Esophagus muscularis mucosa (tissue), 4 donors: ENCODE measurements at places on chromosomes 3 and 15. TPM values are rescaled to one million over a fixed set of nuclear protein-coding genes. Genes with fewer than 3 reads are reported as not detected.

- DNase-seq: no peak
Observed at GRCh38 chr3:152283492-152284381, 15.0 kb downstream of the MBNL1 start.

- DNase-seq: no peak
Observed at GRCh38 chr15:41603941-41604911, 45.2 kb downstream of the TYRO3 start.

- no peak for DNase-seq
Observed at GRCh38 chr15:92393071-92393979, at the start of gene ST8SIA2. Gene ST8SIA2 (plus strand): TSS chr15:92393881. CDS start chr15:92394065, 184 bp downstream.

DNA sequence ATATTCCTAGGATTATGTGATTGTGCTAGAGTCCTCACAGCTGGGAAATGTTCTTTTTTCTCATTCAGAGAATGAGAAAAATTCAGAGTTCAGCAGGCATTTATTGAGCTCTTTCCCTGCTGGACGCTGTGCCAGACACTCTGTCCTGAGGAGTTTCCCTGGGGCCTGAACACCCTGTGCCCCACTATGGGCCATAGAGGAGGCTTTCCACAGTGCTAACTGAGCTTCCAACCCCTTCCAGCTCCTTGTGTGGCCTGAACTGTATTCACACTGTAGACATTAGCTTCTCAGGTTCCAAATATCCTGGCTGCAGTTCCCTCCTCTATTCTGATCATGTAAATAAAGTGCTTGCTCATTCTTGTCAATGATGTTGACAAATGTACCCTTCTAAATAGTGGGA lies 10.0 kb downstream of the ABHD2 start:
- no peak for DNase-seq

DNA sequence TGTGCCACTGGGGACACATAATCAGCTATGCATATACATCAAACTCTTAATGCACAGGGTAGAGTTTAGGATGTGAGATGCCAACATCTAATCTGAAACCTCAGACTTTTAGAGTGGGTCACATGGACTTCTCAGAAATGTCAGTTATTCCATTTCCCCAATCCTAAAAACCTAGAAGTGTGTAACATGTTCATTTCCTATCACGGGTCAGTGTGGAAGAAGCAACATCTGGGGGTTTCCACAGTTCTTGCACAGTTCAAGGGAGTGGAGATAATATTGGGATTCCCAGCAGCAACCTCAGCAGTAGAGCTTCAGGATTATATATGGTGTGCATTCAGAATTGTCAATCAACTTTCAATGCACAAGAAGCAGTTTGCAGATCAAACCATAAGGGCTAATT lies 44.4 kb upstream of the SPRED1 start:
- no peak for DNase-seq

- no peak for DNase-seq
Observed at GRCh38 chr15:57472861-57473260, 96.6 kb downstream of the CGNL1 start.

GASK1A gene
- 18.7 TPM for total RNA-seq

GUCA1C gene
- not detected for total RNA-seq

DNA sequence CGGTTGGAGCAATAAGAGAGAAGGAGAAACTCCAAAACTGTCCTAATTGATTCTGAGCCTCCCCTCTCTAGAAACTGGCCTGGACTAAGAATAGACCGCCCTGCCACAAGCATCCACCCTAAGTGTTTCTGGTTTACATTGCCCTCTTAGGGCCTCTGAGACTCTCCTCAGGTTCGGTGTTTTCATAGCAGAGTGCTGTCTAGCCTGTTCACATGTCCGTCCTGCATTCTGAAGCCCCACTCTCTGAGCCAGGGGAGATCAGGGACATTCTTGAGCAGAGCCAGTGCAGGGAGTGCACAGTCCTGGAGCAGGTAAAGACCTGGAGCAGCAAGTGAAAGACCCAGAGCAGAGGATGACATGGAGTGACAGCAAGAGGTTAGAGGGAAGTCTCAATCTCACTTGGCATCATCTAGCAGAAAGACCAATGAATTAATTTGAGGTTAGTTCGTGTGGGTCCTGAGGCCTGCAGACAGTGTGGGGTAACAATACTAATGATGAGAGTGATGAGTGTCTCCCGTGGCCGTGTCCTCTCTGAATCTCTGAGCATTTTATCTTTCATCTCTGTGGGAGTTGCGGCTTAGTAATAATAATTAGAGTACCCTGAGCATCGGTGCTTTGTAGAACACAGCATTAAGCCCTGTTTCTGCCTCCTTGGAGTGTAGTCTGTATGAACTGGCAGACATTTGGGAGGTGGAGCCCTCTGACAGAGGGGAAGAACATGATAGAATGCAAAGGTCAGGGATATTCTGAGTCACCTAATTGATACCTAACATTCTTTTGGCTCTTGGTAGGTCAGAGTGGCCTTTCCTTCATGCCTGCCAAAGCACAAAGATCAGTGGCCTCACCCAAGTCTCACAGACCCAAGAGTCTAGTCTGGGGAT lies 24.6 kb downstream of the MAPKBP1 start:
- DNase-seq: no peak

DNA sequence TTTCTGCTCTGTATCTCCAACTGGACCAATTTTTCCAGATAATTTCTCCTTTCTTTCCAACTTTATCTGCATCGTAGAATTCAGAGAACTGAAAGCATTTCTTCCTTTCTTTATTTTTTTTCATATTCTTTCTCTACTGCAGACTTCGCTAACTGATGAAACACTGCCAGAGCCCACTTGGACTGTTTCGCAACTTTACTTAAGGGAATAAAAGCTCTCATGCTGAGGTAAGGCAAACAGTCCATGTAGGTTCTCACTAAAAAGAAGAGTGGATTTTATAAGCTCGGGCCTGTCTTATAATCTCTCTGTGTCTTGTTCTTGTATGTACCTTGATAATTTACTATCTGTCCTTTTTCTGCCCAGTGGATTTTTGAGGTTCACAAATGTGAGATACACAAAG lies 163.5 kb downstream of the CNTN4 start:
- no peak for DNase-seq

DNA sequence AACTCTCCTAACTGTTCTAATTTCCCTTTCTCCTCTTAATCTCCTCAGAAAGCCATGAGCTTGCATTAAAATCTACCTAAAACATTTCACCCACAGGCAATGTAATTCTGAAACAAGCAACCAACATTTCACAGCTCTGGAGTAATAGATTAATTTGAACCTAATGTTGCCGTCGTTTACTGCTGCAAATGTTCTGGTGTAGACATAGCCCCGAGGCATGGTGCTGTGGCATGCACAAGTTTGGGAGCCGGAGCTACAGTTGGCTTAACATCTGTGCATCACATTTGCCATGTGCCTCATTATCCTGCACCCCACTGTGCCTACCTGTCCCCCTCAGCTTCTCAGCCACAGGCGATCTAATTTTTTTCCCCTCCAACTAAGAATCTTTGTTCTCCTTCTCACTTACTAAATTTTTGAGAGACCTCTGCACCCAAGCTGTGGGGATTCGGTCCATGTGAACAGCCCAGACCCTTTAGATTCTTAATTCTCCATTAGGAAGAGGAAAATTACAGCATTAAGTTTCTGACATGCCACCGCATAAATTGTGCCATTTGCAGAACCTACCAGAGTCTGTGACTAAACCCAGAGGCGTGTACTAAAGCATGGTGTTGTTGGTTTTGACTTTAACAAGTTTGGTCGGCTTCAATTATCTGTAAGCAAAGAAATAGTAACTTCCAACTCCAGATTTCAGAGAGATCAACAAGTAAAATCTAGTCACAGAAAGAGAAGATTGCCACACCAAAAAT lies 419.2 kb downstream of the MECOM start:
- DNase-seq: no peak

- DNase-seq: no peak
Observed at GRCh38 chr3:2958551-2958950, 151.6 kb downstream of the IL5RA start.

ZBED2 gene
- total RNA-seq: not detected
